Neural crest cell (in vitro differentiated cells): ENCODE measurements at places on chromosomes 11 and 22. TPM values are rescaled to one million over a fixed set of nuclear protein-coding genes. Genes with fewer than 3 reads are reported as not detected.

- no peak for DNase-seq
- H3K4me1 ChIP-seq: peaks cover 43% of the 10 kb centered on the region
- H3K27me3 ChIP-seq: no peaks in the 10 kb centered on the region
- no peak overlapping the region for H3K4me3 ChIP-seq
- peaks cover 14% of the 10 kb centered on the region for H3K36me3 ChIP-seq
These were observed 34.9 kb downstream of the RPL27A start for GRCh38 chr11:8717544-8717875.

DNA sequence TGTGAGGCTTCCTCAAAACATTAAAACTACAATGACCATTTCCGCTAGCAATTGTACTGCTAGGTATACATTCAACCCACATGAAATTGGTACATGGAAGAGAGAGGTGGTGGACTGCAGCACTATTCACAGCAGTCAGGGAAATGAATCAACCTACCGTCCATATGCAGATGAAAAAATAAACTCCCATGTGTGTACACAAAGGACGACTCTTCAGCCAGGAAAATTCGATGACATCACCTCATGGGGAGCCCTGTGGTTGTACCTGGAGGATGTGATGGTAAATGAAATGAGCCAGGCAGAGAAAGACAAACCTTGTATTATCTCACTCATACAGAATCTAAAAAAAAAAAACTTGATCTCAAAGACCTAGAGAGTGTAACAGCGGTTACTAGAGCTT, 23.3 kb downstream of the RFPL3 start:
- H3K36me3 ChIP-seq: peaks cover 7% of the 10 kb centered on the region
- H3K27me3 ChIP-seq: no peaks in the 10 kb centered on the region
- peaks cover 8% of the 10 kb centered on the region for H3K4me1 ChIP-seq
- no peak overlapping the region for H3K4me3 ChIP-seq

- H3K36me3 ChIP-seq: peaks cover 9% of the 10 kb centered on the region
- no peak overlapping the region for H3K27ac ChIP-seq
- peak overlapping the region; percentile 95 for H3K4me3 ChIP-seq
- H3K27me3 ChIP-seq: peaks cover 4% of the 10 kb centered on the region
These were observed 3.8 kb downstream of the FJX1 start for GRCh38 chr11:35622070-35622469.

SLC7A4 gene
- total RNA-seq: 0.26 and 0.43 TPM in 2 replicates

MMP10 gene
- not detected in 2 replicates for total RNA-seq
